ENCODE measurements at places on chromosomes 7 and 10. TPM values are rescaled to one million over a fixed set of nuclear protein-coding genes. Genes with fewer than 3 reads are reported as not detected.

DNA sequence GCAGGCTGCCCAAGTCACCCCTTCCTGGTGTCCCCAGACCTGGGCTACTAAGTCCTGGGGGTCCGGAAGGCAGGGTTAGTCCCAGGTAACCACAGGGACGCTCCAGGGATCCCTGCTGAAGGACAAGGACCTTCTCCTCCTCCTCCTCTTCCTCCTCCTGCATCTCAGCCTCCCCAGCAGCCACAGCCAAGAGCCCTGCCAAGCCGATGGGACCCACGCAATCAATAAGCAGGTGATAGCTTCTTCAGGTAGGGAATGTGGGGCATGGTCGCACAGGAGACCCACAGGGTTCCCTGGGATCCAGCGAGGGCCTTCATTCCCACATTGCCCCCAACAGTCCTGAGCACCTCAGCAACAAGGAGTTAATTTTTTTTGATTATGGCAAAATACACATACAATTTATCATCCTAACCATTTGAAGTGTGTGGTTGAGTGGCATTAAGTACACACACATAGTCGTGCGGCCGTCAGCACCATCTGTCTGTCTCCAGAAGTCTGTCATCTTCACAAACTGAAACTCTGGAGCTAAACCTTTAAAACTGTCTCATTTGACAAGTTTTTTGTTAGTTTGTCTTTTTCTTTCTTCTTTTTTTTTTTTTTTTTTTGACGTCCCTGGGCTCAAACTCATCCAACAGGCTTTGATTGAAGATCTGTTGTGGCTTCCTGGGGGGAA is 12.1 kb downstream of the CRYGN start:
- H3K4me3 ChIP-seq = no peak overlapping the region
- H3K36me3 ChIP-seq = no peaks in the 10 kb centered on the region
- DNase-seq = no peak
- H3K4me1 ChIP-seq = no peaks in the 10 kb centered on the region
- H3K27me3 ChIP-seq = peaks cover 2% of the 10 kb centered on the region

DNA sequence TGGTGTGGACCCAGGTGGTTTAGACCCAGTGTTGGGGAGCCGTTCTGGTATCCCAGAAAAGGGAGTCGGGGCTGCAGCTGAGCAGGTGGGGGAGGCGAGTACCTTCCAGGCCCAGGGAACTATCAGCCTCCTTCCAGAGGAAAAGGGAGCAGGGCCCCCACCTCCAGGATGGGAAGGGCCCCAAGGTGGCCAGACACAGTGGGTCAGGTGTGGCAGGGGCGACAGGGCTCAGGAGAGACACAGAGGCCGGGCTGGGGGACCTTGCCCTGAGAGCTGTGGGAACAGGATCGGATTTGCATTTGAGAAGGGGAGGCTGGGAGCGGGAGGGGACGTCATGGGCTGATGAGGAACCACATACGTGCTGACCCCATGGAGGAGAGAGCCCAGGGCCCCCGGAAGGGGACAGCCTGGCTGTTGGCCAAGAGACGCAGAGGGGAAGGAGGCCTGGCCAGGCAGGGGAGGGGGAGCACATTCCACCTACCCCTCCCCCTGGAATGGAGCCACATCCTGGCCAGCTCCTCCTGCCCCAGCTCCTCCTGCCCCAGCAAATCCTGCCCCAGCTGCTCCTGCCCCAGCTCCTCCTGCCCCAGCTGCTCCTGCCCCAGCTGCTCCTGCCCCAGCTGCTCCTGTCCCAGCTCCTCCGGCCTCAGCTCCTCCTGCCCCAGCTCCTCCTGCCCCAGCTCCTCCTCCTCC is 9.7 kb upstream of the TTYH3 start:
- DNase-seq = peak; percentile 54
- H3K27me3 ChIP-seq = no peaks in the 10 kb centered on the region

GRCh38 chr7:70646536-70647248 is 485.3 kb upstream of the GALNT17 start:
- no peak overlapping the region for H3K27ac ChIP-seq
- no peaks in the 10 kb centered on the region for H3K36me3 ChIP-seq
- H3K27me3 ChIP-seq = no peaks in the 10 kb centered on the region
- H3K4me1 ChIP-seq = peaks cover 3% of the 10 kb centered on the region
- DNase-seq = no peak

The EN2 gene
- total RNA-seq = under 0.01 TPM

The KLF14 gene
- total RNA-seq = 0.05 TPM

The PGAM2 gene
- total RNA-seq = 0.42 TPM

Measured in liver (tissue), 10 donors.